A375 (cell line): ENCODE measurements at places on chromosomes 2 and 18. TPM values are rescaled to one million over a fixed set of nuclear protein-coding genes. Genes with fewer than 3 reads are reported as not detected.

PLGLB1 gene
- total RNA-seq = 0.13 and 1.5 TPM in 2 replicates

SLC30A3 gene
- 0.66 and 1.2 TPM in 2 replicates for total RNA-seq

PIAS2 gene
- 14.2 and 17.9 TPM in 2 replicates for total RNA-seq

SP140L gene
- 7.1 and 10.8 TPM in 2 replicates for total RNA-seq

TEKT4 gene
- total RNA-seq = 0.08 TPM in 1 of 2 replicates, not detected in the other

SGPP2 gene
- total RNA-seq = not detected in 2 replicates

GCA gene
- 3.7 TPM in 2 replicates for total RNA-seq

UPP2 gene
- total RNA-seq = not detected in 2 replicates

SLC9A4 gene
- total RNA-seq = not detected in 2 replicates

STARD6 gene
- total RNA-seq = 0.29 TPM in 1 of 2 replicates, not detected in the other

SIGLEC15 gene
- total RNA-seq = 0.29 and 0.34 TPM in 2 replicates

RAB3GAP1 gene
- 27.6 and 29.1 TPM in 2 replicates for total RNA-seq

C2orf76 gene
- 1.7 and 7.7 TPM in 2 replicates for total RNA-seq

SALL3 gene
- total RNA-seq = not detected in 2 replicates

IGFBP5 gene
- total RNA-seq = 43.6 and 55.6 TPM in 2 replicates

GAL3ST2 gene
- total RNA-seq = not detected in 2 replicates

TTC27 gene
- total RNA-seq = 22.6 and 26.0 TPM in 2 replicates
